Epithelial cell of esophagus (primary cell): ENCODE measurements at places on chromosomes 1 and 21.

DNA sequence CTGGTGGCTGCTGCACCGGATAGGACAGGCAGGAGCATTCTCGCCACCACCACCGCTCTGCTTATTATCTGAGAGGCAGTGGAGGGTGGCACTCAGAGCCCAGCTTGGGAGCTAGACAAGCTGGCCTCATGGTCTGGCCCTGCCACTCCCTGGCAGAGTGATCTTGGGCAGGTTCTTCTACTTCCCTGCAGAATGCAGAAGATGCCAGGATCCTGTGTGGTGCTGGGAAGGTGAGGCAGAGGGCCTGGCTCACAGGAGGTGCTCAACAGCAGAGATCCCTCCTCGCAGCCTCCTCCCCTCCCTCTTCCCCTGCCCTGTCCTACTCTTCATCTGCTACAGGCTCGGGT, 60.4 kb downstream of the ARHGEF10L start:
- no peak for DNase-seq

GRCh38 chr1:212698467-212699103, 1.1 kb downstream of the BATF3 start:
- peak; percentile 36 for DNase-seq

DNA sequence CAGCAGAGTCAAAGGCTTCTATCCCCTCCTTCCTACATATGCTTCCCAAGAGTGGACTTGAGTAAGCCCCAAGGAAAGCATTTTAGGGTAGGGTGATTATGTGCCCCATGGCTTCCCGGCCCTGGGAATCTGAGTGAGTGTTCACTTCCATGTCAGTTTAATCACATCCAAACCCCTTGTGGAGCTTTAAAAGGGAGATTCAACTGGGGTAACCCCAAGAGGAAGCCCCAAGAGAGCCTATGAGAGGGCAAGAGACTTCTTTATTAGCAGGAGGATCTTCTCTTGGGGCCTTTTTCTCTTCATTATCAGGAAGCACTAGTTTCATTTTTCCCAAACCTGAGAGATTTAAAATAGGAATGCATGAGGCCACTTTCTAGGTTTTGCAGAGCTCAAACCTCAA, 97.0 kb upstream of the IRF2BP2 start:
- DNase-seq: no peak

DNA sequence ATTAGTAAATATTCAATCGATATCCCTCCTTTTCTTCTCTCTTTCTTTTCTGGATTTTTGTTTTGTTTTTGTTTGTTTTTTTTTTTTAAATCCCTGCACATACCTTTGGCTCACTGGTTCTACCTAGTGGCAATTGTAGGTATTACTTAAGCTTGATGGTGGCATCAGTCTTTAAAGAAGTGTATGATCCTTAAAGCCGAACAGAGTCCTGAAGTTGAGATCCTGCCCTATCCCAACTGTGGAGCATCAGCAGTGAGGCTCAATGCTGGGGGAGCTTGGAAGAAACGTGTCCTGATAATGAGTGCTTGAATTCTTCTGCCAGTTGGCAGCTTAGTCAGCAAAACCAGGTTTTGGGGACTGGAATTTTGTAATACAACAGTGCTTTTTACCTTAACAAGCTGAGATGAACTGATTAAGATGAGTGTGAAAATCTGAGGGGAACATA, 60.8 kb downstream of the FASLG start:
- peak; percentile 60 for DNase-seq

DNA sequence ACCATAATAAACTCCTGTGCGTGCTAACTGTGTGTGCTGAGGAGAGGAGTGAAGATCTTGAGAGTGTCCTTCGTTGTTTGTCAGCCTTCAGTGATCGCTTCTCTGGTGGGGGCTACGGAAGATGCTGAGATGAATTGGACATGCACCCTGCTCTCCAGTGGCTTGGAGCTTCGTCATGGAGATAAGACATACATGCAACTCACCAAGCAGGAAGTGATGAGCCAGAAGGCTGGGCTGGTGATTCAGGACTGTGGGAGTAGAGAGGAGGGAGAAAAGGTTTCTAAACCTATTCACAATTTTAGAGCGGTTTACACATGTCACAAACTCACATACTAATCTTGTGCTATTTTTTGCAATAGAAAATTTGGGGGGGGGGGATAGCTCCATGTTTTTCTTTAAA, 128.9 kb upstream of the ADAR start:
- DNase-seq: peak; percentile 84

GRCh38 chr1:227788271-227789083, 27.0 kb upstream of the PRSS38 start:
- DNase-seq: peak; percentile 65

DNA sequence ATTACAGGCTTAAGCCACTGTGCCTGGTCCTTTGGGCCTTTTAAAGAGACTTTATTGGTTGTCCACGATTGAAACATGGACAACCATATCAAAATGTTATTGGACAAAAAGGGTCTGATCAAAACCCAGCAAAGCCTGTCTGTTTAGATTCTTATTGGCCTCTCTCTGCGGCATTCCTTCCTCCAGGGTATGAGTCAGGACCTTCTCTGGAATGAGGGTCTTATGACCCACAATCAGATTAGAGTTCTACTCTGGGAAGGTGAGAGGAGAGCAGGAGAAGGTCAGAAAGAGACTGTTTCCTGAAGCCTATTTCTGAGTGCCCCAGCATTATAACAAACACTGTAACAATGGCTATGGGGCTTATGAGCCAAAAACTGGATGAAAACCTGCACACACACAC, 7.9 kb downstream of the LURAP1 start:
- DNase-seq: no peak
